ENCODE measurements at places on chromosomes 7 and 10.

GRCh38 chr7:140702774-140703173, 6.3 kb downstream of the NDUFB2 start:
- no peak for DNase-seq

GRCh38 chr10:46223064-46223480, 63.7 kb upstream of the ANTXRL start:
- DNase-seq: no peak

DNA sequence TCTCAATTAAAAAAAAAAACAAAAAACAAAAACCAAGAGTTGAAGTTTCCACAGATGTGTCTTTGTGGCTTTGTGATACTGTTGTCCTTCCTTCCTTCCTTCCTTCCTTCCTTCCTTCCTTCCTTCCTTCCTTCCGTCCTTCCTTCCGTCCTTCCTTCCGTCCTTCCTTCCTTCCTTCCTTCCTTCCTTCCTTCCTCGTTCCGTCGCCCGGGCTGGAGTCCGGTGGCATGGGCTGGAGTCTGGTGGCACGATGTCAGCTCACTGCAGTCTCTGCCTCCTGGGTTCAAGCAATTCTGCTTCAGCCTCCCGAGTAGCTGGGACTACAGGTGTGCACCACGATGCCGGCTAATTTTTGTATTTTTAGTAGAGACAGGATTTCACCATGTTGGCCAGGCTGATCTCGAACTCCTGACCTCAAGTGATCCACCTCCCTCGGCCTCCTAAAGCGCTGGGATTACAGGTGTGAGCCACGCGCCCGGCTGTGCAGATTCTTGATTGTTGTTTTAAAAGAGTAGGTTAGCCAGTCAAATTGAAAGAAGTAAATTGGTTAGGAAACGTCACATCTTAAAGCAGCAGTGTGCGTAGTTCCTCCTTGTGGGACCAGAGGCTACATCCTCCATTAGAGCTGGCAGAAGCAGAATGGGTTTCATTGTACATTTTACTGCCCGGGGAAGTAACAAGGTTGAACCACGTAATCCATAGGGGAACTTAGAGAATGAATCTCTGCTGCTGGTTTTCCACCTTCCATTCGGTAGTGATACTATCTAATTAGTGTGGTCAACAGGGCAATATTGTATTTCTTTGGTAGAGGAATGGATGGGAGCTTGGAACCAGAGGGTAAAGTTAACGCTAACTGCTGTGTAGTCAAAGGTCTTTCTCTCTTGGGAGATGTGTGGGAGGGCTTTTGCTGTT, 20.6 kb downstream of the DNAJB6 start:
- DNase-seq: no peak

- DNase-seq: no peak
Observed at GRCh38 chr10:101066896-101067355, 5.1 kb downstream of the KAZALD1 start.

GRCh38 chr10:81367132-81367531, 507.9 kb upstream of the NRG3 start:
- DNase-seq: no peak

DNA sequence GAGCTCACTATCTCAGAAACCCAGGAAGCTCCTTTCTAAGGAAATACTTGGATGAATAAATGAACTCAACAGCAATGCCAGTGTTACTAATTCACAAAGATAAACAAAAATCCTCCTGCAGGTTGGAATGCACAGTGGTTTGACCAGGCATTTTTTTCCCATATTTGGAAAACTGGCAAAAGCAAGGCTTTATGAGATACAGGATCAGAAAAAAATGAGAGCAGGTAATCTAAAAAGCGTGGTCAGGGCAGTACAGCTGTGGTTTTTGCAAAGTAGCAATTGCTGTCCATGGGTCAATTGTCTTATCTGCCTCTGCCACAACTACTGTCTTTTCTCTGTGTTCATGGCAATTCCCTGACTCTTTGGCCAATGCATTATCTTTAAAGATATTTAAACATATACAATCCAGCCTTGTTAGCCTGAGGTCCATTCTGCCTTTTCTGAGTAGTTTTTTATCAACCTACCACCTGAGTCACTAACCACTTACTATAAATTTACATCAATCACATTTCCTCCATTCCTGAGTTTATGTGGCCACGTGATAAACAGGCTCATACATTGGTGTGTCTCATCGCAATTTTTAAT, 564.5 kb upstream of the IGFBP3 start:
- no peak for DNase-seq

DNA sequence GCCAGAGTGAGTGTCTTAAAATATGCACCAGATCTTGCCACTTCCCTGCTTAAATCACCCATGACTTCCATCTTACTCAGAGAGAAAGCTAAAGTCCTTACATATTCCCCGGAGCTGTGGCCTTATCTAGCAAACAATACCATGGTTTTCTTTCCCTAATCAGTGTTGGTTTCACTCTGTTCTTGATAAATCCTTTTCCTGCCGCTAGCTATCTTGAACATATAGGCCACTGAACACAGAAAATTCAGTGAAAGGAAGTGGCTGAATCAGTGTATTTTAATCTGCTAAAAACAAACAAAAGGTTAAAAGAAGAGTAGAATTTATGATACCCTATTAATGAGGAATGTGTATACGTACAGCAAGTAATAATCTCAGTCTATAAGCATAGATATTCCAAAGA, 42.0 kb upstream of the JAZF1 start:
- DNase-seq: no peak

DNA sequence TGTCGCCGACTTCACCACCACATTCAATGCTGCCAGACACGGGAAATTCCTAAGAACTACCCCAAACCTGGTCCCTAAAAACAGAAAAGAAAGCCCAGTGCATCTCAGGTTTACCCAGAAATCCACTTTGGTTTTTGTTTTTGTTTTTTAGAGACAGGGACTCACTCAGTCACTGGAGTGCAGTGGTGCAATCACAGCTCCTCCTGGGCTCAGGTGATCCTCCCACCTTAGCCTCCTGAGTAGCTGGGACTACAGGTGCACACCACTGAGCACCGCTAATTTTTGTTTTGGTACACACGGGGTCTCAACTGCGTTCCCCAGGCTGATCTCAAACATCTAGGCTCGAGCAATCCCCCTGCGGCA, 22.8 kb downstream of the MAD1L1 start:
- DNase-seq: no peak

- no peak for DNase-seq
Observed at GRCh38 chr7:1649751-1650326, 20.2 kb upstream of the ELFN1 start.

GRCh38 chr10:22010973-22011408, 7.5 kb upstream of the DNAJC1 start:
- no peak for DNase-seq

GRCh38 chr7:6501586-6502564, 49.4 kb downstream of the GRID2IP start:
- no peak for DNase-seq

DNA sequence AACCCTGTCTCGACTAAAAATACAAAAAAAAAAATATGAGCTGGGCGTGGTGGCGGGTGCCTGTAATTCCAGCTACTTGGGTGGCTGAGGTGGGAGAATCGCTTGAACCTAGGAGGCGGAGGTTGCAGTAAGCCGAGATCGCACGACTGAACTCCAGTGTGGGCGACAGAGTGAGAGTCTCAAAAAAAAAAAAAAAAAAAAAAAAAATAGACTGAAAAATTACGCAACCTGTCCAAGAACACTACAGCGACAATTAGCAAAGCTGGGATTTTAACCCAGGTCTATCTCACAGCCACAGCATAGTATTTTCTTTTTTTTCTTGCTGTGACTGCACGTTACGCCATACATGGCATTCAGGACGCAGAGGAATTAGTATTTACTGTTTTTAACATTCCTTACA, 1.1 kb upstream of the RABGEF1 start:
- no peak for DNase-seq

DNA sequence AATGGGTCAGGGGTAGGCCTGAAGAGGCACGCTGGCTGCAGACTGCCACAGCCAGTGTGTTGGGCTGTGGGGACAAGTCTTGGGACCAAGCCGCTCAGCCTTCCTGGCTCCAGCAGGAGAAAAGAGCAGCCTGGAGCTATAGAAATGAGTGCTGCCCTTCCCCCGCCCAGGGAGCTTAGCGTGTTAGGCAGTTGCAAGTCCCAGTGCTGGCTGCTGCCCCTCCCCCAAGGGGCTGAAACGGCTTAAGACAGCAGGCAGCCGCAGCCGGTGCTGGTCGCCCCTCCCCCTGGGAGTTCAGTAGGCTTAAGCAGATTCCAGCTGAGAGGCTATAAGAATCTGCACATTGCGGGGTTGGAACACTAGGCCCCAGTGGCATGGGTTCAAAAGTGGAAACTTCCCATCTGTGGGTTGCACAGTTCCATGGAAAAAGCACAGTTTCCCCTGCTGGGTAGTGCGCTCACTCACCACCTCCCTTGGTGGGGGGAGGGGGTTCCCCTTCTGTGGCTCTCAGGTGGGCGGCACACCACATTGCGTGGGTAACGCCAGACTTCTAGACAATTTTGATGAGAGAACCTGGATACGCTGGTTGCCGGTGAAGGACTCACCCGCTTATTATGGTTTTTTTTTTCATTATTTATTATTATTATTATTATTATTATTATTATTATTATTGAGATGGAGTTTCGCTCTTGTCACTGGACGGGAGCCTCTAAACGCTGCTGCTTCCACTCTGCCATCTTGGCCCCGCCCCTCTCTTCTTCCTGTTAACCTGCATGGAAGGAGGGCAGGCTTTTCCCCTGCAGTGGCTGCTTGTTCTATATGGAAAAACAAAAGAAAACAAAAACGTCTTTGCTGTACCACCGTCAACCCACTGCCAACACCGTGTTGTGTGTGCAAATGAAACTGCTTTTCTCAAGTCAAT, 151.1 kb downstream of the CXCL12 start:
- no peak for DNase-seq

DNA sequence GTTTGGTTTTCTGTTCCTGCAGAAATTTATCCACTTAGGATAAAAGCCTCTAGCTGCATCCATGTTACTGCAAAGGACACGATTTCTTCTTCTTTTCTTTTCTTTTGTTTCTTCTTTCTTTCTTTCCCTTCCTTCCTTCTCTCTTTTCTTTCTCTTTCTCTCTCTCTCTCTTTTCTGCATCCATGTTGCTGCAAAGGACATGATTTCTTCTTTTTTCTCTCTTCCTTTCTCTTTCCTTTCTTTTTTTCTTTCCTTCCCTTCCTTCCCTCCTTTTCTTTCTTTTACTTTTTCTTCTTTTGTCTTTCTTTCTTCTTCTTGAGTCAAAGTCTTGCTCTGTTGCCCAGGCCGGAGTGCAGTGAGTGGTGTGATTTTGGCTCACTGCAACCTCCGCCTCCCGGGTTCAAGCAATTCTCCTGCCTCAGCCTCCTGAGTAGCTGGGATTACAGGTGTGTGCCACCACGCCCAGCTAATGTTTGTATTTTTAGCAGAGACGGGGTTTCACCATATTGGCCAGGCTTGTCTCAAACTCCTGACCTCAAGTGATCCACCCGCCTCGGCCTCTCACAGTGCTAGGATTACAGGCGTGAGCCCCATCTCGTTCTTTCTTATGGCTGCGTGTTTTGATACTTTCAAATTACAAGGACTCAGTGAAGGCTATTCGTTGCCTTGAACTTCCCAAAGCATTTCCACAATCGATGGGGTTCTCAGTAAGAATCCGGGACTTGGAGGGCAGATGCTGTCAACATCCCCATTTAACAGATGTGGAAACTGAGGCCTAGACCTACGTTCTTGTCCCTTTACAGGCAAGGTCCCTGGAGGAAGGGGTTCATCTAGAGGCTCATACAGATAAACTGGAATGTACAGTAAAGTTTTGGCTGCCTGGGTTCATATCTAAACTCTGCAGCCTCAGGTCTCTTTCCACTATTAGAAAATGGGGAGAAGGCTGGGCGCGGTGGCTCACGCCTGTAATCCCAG, 1.9 kb upstream of the GNB2 start:
- no peak for DNase-seq

DNA sequence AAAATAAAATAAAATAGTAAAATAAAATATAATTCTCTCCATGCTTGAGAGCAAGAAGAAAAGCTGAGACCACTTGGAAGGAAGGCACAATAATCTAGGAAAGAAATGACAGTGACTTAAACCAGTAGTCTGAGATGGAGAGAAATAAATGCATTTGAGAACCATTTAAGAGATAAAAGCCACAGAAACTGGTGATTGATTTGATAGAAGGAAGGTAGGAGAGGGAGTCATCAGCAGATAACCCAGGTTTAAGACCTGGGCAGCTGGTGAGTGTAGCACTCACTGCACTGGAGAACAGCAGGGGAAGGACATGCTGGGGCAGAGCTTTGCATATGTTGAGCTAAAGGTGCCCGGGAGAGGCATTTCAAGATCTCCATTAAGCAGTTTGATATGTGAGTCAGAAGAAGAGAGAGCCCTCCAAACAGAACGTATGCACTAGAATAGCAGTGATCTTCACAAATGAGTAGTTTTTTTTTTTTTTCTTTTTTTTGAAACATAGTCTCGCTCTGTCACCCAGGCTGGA, 268.0 kb downstream of the DYNC1I1 start:
- no peak for DNase-seq

- no peak for DNase-seq
Observed at GRCh38 chr7:37540917-37541316, 92.3 kb upstream of the ELMO1 start.

- no peak for DNase-seq
Observed at GRCh38 chr10:72893136-72893798, at the start of gene OIT3. OIT3 (plus strand) TSS chr10:72893739; CDS start chr10:72893799, 60 bp downstream.

GRCh38 chr7:12422554-12423320, 19.1 kb upstream of the VWDE start:
- DNase-seq: no peak

DNA sequence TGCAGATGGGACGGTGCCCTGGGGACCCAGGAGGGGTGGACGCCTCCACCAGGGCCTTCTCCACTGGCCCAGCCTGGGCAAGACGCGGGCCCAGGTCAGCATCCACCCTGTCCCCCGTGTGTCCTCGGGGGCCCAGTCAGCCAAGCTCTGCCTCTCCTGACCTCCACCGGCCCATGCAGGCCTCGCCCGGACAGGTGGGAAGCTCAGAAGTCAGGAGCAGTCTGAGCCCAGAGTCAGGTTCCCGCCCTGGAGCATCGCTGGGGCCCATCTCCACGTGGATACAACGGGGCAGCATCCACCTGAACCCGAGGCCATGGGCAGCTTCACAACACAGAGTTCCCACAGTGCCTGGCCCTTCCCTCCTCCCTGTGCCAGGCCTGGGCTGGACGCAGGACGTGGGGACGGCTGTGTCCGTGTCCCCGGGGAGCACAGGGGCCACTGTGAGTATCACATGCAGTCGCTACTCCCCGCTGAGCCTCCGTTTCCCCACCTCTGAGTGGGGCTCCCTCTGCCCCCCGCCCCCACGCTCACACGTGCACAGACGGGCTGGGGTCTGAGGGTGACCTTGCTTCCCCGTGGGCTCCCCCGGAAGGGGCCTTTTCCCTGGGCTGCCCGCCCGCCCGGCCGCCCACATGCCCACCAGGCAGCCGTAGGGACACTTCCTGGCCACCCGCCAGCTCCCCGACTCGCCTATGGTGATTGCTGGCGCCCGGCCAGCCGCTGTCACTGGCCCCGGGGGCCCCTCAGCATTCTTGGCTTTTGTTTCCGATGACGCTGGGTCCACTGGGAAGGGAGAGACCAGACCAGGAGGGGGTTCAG, 64.3 kb downstream of the PDGFA start:
- no peak for DNase-seq
